ENCODE measurements at places on chromosomes 11 and 22.

DNA sequence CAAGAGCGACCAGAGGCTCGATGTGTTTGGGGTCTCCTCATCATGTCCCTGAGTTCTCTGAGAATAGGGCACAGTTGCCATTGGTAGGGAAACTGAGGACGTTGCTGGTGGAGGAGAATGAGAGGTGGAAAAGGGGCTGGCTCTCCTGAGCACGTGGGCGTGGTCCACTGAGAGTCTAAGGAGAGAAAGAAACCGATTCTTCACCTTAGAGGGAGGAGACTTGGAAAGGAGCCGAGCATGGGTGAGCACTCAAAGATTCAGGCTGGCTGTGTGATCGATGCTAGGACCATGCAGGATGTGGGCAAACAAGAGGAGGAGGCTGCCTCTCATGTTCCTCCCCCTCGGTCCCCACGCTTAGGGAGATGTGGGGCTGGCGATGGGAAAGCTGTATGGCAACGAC, 19.8 kb upstream of the TLCD5 start:
- DNase-seq, result no peak

- no peak for DNase-seq
Measured at GRCh38 chr11:68039526-68040086, 781 bp downstream of the TCIRG1 start.

GRCh38 chr11:103898065-103898464, 138.4 kb upstream of the DDI1 start:
- DNase-seq, result no peak

- DNase-seq, result no peak
Measured at GRCh38 chr11:10287140-10287539, 6.9 kb downstream of the SBF2 start.

GRCh38 chr11:62603776-62604299, 2.2 kb upstream of the MTA2 start:
- DNase-seq, result no peak

- DNase-seq, result no peak
Measured at GRCh38 chr22:27113211-27113635, 455.8 kb downstream of the MIAT start.

- no peak for DNase-seq
Measured at GRCh38 chr22:26546282-26546681, 34.0 kb upstream of the TFIP11 start.

- DNase-seq, result no peak
Measured at GRCh38 chr11:72406540-72407527, 27.5 kb downstream of the CLPB start.

- DNase-seq, result no peak
Measured at GRCh38 chr11:11082646-11083045, 224.8 kb upstream of the ZBED5 start.

DNA sequence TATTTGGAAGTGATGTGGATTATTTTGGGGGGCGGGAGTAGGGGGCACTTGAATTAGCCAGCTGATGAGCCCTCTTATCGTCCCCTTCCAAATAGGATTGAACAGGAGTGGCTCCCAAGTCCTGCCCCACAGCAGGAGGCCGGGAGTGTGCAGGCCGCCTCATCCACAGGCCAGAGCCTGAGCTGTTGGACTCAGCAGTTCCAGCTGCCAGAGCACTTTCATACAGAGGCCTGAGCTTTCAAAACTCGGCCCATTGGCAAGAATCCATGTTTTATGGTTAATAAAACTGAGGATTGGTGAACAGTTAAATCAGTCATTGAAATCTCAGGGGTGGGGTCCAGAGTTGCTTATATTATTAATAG, 9.6 kb downstream of the FAM118A start:
- DNase-seq, result no peak

GRCh38 chr11:27291954-27292636, 70.9 kb downstream of the CCDC34 start:
- no peak for DNase-seq

DNA sequence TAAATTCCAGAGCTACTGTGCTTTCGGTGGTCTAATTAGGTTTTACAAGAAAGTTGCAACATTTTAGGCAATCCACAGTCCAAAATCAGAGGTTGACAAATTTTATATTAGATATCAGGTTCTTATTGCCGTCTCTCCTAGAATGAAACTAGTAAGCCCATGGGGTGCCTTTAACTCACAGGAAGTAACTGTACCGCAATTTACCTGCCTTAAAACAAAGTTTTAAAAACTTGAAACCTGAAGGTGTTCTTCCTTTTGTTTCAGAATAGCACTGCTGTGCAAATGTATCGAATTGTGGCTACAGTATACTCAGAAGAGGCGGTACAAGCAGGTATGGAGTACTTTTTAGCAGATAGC, 77.2 kb downstream of the PISD start:
- no peak for DNase-seq

DNA sequence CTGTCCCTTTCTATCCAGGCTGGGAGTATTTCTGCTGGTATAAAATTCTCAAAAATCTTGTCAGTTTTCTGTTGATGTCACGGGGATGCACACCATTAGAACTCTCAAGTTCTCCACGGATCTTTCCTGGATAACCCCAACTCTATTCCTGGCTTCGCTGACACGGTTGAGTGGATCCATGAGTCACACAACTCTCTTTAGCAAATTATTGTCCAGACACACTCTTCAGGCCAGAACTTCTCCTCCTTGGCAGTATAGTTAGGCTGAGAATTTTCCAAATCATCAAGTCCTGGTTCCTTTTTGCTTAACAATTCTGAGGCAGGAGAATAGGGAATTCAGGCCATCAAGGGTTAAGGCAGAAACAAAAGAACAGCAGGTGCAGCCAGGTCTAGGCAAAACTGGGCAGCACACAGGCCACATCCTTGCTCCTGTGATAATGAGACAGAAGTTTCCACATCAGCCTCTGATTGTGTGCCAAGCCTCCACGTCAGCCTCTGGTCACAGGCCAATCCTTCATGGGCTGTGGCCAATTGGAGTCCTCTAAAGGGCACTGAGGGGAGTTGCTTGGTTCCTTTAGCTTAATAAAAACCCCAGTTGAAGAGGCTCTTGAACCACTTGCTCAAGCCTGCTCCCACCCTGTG, 5.7 kb upstream of the ACAT1 start:
- no peak for DNase-seq

DNA sequence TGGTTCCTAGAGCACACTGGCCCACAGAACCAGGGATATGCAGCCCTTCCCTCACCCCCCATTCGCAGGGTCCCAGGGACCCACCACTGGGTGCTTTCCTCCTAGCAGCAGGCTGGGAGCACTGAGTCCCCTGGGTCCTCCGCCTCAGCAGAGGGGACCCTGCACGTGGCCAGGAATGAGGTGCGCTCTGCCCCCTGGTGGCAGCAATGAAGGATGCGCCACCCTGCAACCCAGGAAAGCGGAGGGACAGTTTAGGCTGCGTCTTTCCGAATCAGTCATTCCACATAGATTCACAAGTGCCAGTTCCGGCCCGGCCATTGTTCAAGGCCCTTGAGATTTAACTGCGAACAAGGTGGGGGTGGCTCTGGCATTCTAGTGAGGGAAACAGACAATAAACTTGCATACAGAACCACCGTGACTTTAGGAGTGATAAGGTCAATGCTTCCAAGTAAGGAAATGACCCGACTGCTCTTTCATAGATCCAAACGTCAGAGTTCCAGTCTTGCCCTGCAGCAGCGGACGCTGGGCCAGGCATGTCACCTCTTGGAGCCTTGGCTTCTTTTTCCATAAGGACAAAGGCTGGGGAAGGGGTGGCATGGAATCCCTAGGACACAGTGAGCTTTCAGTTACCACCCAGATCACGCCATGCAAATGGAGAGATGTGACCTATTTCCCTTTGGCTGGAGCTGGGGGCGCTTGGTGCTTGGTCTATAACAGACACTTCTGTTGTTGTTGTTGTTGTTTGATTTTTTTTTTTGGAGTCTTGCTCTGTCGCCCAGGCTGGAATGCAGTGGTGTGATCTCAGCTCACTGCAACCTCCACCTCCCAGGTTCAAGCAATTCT, 7.7 kb downstream of the RIN1 start:
- DNase-seq, result peak; percentile 70

GRCh38 chr11:67367761-67368227, 5.6 kb downstream of the CLCF1 start:
- no peak for DNase-seq

- no peak for DNase-seq
Measured at GRCh38 chr11:11397036-11397415, 44.0 kb upstream of the CSNK2A3 start.

DNA sequence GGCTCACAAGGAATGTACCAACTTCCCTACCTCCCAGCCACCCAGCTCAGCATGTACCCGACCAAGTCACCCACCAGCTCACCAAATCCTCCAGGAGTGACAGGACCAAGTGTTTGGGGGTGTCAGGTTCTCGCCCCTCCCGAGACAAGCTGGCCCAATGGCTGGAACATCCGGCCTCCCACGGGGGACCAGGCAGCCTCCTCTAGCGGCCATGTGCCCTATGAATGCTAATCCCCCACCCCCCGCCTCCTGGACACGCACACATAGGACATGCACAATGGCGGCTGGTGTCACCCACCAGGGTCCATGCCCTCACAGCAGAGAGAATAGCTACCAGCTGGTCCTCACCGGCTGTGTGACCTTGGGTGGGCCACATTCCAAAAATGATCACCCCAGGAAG, 151.0 kb downstream of the MN1 start:
- DNase-seq, result no peak

- DNase-seq, result no peak
Measured at GRCh38 chr11:77166021-77166420, 38.0 kb downstream of the MYO7A start.

DNA sequence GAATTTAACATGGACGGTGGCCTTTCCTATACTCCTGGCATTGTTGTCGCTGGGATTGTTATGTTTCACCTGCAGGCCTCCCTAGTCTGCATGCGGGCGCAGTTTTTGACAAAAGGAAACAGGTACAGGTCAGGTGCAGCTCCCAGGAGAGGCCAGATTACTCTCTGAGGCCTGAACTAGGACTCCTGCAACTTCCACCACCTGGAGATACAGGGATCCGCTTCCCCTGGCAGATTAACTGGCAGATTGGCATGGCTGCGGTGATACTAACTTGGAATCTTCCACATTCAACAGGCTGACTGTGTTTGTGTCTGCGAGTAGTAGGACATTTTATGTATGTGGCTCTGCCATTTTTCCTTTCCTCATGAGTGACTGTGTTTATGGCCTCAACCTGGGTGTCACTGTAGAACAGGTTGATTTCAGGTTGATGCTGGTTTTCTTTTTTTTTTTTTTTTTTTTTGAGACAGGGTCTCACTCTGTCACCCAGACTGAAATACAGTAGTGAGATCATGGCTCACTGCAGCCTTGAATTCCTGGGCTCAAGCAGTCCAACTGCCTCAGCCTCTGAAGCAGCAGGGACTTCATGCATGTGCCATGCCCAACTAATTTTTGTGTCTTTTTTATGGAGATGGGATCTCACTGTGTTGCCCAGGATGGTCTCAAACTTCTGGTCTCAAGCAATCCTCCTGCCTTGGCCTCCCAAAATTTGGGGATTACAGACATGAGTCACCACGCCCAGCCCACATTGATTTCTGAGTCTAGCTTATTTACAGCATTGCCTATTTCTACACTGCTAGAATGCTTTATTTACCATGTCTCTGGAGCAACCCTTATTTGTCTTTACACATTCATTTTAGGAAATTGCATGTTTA, 1.7 kb upstream of the USP28 start:
- DNase-seq, result no peak

- DNase-seq, result peak; percentile 58
Measured at GRCh38 chr11:111378861-111379601, at the start of gene POU2AF1. Gene POU2AF1, minus strand, starts transcription at chr11:111379275. Its CDS starts 98 bp downstream, at chr11:111379177.

GRCh38 chr22:44848296-44848741, 95.9 kb downstream of the ARHGAP8 start:
- DNase-seq, result no peak

- DNase-seq, result no peak
Measured at GRCh38 chr22:50610041-50610451, 9.5 kb downstream of the MAPK8IP2 start.

- DNase-seq, result no peak
Measured at GRCh38 chr11:94776351-94777321, 8.5 kb downstream of the AMOTL1 start.

DNA sequence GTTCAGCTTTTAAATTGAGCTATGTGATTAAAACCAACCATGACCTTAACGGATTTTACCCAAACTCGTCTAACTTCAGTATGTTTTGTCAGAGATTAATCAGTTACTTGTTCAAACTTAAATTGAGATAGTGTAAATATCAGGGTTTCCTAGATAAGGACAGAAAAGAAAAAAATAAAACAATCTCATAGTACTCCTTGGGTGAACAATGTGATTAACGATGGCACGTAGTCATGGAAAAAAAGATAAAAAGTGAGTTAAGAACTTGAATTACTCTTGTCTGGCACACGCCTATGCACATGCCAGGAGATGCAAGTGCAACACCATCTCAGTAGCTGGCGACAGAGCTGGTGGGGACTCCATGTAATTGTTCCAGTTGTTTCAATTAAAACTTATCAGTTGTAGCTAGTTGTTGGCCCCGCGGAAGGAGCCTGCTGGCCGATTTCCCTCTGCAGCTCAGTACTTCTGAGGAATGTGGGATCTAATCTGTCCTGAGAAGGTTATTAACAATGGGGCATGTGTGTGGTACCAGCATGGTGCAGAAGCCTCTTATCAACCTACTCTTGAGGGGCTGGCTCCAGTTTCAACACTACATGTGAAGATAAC, 3.0 kb downstream of the RASSF10 start:
- DNase-seq, result no peak

DNA sequence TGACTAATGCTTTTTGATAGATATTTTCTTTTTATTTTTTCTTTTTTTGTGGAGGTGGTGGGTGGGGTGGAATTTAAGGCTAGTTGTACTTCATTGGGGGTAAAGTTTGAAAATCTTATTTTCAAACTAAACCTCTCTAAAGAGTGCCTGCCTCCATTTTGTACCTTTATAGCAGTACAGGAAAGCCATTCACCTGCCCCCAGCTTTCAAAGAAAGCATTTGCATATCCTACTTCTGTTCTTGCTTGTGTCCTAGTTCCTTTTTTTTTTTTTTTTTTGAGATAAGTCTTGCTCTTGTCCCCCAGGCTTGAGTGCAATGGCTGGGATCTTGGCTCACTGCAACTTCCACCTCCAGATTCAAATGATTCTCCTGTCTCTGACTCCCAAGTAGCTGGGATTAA, 766.2 kb upstream of the LRRC4C start:
- no peak for DNase-seq

GRCh38 chr11:95140397-95141033, 50.9 kb downstream of the ENDOD1 start:
- no peak for DNase-seq
